ENCODE measurements at places on chromosomes 7 and 10.

DNA sequence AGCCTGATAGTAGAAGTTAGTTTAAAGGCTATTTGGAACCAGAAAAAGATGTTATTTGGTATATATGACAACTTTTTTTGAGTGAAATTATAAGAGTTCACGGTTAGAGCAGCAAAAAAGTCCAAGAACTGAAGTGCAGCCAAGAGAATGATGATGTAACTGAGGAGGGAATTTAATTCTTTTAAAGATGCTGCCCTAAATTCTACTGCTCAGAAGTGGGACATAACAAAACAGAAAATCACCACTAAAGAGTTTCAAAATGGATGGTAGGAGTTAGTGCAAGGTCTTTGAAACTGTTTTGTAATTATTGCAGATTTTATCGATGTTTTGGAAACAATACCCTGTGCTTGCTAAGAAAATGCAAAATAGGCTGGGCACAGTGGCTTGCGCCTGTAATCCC is 6.5 kb downstream of the SAMD8 start:
- no peak for DNase-seq

DNA sequence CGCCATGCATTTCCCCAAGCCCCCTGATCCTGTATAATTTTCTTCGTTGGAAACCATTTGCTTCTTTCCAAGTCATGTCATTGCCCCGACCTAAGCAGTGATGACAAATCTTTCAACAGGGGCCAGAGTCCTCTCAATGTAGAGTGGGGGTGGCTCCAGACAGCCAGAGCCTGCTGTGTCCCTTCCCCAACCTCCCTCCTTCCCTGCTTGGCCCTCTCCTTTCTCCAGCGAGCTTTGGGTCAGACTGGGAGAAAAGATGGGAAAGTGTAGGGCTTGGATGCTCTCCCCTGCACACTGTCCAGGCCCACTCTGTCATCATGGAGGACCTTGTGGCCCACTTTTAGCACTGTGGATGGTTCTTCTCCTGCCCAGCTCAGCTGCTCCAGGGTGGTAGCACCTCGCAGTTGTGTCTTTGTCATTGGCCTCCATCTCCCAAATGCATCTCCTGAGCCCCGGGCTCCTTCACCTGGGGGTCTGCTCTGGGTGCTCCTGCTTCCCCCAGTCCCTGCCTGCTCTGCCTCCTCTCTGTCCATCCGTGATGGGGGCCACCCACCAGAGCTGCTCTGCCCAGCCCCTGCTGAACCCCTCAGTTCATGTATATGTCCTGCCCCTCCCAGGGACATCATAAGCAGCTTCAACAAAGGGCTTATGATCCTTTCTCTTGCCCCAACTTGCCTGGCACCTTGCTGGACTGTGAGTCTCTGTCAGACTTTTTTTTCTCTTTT is 37.5 kb downstream of the BTBD16 start:
- no peak for DNase-seq

DNA sequence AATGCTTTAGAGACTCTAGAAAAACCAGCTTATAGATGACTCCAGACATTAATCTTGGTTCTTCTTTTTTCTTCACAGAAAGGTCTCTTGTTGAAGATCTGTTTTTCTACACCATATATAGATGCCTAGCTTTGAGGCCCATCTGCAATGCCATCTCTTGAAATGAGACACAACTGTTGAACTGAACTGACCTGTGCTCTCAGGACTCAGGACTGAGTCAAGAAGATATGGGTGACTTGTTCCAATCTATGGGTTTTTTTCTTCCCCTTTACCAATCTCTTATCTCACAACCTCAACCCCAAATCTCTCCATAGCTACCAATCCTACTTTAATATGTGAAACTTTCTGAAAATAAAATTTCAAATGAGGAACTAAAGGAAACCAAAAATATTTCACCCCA is 194.7 kb downstream of the SNX13 start:
- no peak for DNase-seq

DNA sequence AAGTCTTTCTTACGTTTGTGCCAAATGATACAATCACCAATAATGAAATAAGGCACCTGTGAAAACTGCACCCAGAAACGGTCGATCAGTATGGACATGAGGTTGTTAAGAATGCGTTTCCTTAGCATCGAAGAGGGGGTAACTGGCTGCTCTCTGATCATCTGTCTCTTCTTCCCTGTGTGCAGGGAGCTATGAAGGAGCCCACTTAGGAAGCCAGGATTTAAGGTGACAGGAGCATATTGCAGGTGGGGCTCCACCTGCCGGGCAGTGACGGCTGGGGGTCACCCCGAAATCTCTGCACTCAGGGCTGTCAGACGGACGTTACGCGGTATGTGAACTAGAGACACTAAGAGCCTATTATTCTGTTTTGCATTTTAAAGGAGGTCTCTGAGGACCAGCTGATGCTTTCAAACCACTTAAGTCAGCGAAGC is 64.5 kb downstream of the CARD11 start:
- DNase-seq, result no peak

- DNase-seq, result no peak
Observed at GRCh38 chr7:34160261-34160752, 255.0 kb downstream of the BMPER start.

DNA sequence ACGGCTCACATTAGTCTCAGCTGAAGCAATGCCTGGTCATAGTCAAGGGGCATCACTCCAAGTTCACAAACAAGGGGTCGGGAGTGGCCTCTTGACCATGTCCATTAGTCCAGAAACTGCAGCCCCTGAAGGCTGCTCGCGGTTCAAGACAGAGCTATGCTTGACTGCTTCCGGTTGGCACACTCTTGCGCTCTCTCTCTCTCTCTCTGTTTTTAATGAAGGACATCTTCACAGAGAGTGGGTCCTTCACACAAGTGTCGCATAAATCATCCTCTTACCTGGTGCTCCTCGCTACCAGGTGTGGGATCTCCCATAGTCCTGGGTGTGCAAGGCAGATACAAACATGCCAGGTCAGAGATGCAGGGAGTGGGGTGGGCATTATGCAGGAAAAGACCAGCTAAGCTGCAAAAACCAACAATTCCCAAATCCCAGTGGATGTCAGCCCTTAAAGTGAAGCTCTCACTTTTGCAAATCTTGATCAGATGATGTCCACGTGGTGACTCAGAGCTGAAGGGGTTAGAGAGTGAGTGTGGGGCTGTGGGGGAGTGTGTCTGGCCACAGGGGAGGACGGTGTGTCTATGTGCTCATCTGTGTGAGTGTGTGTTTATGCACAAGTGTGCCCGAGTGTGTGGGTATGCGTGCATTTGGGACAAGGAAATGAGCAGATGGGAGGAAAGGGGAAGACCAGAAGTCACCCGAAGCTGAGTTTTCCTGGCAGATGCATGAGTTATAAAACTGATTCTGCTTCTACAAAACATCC is 83.7 kb upstream of the PPP2R2D start:
- DNase-seq, result no peak

- no peak for DNase-seq
Observed at GRCh38 chr10:6283655-6284054, 80.9 kb downstream of the PFKFB3 start.

- DNase-seq, result no peak
Observed at GRCh38 chr7:103373866-103374643, 26.6 kb downstream of the PSMC2 start.

GRCh38 chr7:116405810-116406209 is 93.7 kb upstream of the CAV2 start:
- DNase-seq, result no peak

GRCh38 chr7:74455928-74456327 is 2.2 kb downstream of the GTF2IRD1 start:
- DNase-seq, result no peak

- DNase-seq, result no peak
Observed at GRCh38 chr7:99539213-99539811, 12.6 kb downstream of the FAM200A start.

DNA sequence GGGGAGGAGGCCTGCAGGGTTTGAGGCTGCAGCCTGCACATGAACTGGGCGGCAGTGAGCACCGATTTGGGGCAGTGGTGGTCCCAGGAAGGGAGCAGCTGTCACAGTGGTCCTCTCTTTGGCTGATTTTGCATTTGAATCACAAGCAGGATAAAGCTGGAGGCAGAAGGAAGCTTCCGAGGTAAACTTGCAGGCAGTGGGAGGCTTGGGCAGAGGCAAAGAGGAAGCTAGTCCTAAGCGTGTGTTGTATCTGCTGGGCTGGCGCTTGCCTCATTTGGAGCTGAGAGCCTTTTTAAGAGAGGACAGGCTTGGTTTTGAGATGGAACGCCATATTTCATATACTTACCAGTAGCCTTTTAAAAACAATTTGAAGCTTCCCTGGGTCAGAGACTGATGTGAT is 177.2 kb upstream of the PODXL start:
- no peak for DNase-seq

- no peak for DNase-seq
Observed at GRCh38 chr10:111139567-111139966, 62.7 kb downstream of the ADRA2A start.

DNA sequence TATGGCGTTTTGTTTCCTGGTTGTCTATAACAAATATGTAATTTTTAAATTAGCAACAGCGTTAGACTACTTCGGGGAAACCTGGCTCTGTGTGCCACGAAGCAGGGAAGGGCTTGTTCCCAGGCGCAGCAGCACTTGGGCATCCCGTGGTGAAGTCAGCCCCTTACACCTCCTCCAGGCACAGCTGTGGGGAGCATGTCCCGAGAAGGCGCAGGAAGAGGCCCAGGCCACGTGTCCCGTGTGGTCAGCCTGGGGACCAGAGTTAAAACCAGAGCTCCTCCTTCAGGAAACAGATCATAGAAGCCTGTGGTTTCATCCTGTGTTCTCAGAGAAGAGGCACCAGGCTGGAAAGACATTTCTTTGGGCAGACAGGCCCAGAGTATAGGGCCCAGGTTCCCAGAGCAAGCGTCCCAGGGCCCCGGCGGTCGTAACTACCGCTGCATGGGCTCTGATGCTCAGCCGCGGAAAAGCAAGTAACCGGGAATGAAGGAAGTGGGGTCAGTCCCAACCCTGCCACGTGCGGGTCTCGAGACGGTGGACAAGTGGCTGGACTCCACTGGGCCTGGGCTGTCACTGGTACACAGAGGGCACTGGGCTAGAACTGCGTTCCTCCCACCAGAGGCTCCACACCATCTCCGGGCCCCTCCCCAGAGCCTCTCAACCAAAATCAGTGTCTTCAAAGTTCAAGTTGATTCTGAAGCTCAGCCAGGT is 7.1 kb downstream of the NUDT1 start:
- DNase-seq, result no peak

DNA sequence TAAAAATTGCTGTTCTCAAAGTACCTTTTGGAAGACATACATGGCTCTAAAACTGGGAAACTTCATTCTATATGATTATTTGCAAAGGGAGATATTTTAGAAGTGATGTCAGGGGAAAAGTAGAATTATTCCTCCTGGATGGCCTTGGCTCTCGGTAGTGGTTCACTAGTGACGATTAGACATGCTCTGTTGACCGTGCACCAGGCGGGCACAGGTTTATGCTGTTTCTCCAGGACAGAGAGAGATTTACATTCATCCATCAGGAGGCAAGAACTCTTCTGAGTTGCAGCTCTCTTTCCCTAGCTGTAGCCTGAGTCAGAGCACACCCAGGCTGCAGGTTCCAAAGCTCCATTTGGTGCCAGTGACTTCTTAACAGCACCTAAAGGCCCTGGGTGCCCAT is 184.9 kb upstream of the WDR11 start:
- DNase-seq, result no peak

GRCh38 chr10:80772596-80772995 is 234.9 kb downstream of the SH2D4B start:
- no peak for DNase-seq

GRCh38 chr10:107865691-107866090 is 701.2 kb upstream of the SORCS1 start:
- no peak for DNase-seq

- no peak for DNase-seq
Observed at GRCh38 chr7:93051660-93052059, 66.1 kb downstream of the SAMD9 start.

GRCh38 chr7:131265227-131265626 is 62.4 kb upstream of the MKLN1 start:
- DNase-seq, result no peak

DNA sequence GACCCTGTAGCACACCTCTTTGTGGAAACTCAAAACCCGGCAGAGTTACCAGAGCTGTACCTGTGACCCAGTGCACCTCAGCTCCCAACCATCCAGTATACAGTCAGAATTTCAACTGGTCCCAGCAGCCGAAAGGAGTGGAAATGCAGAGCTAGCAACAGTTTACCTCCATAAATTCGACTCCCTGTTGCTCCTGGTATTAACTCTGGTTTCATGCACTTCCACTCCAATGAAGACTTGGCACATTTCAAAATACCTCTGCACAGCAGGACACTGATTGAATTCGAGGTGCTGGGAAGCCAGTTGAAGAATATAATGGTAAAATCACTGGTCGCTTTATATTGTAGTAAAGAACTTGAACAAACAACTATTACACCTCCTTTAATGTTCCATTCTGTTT is 17.9 kb upstream of the TIAL1 start:
- no peak for DNase-seq

DNA sequence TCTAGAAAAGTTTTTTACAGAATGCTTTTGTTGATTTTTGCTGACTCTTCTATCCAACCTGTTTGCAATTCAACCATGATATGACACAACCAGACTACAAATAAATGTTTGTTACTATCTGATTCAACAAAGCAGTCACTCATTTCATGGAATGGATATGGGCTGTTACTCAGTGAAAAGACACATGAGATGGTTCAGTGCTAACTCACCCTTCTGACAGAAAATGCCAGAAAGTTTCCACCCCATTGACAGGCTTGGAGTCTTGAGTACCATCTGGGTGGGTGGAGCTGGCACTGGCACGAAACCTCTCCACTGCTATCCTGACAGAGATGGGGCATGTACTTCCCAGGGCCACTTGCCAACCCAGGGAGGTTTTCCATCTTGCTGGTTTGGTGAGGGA is 39.5 kb downstream of the RBM28 start:
- no peak for DNase-seq

DNA sequence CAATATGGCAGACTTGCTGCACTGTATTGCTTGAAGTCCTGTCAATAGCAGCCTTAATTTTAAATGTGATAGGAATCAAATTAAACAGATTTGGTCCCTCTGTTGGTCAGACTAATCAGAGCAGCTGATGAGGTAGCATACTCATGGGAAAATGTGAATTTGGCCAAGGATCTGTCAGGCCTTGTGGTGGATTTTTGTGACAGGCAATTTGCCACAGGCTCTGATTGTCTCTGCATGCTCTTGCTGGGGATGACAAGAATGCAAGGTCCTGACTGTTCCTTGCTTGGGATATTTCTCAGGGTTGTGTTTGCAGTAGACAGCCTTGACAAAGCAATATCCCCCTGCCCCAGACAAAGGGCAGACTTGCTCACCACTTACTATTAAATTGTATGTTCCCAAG is 41.5 kb upstream of the GARS1 start:
- no peak for DNase-seq

DNA sequence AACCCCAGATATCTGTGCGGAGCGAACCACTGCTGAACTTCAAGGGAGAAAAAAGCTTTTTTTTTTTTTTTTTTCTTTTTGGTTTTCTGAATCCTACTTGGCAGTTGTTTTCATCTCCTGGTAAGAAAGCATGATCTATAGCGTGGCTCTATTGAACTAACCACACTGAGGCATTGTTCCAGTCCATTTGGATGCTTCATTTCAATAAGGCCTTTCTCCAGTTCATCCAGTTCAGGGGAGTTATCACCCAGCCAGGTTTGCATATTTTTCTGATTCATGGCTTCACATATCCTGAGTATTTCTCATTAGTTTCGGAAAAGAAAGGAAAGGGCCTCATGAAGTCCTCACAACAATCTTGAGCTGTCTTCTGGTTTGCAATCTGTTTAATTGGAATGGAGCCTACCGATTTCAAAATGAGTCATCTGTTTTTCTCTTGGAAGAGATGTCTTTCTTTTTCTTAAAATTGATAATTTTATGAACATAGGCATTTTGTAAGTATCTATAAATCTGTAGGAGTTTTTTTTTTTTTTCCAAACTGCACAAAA is 93.1 kb upstream of the STEAP4 start:
- DNase-seq, result no peak
